ENCODE measurements at places on chromosomes 5 and 9. TPM values are rescaled to one million over a fixed set of nuclear protein-coding genes. Genes with fewer than 3 reads are reported as not detected.

DNA sequence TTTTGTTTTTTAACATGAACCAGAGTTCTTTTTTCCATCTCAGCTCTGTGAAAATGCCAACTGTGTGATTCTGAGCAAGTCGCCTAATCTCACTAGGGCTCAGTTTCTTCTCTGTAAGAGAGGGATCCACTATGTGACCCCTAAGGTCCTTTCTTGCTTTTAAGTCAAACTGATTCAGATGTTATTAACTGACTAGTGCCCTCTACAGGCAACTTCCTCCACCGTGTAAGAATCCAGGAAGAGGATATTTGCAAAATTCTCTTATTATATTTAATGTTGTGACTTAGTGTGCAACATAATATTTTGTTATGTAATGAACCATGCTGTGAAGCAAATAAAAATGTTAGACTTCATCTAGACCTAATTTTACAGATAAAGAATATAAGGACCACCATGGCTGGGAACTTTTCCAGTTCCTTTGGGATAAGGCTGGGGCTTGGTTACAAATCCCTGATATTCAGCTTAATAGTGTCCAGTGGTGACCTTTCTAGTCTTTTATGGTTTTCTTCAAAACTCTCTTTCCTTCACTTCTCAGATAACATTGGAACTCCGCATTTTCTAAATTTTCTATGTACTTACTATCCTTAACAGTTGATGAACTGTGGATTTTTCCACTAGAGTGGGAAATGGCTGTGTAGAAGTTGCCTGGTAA lies 244.7 kb downstream of the PIK3R1 start:
- DNase-seq = peak; percentile 67

PTPRD gene
- not detected for total RNA-seq

SGCD gene
- not detected for total RNA-seq

GRCh38 chr9:133974631-133975341 lies 17.3 kb downstream of the VAV2 start:
- DNase-seq = no peak

- DNase-seq = no peak
Observed at GRCh38 chr9:130288926-130289690, 23.5 kb downstream of the HMCN2 start.

DNA sequence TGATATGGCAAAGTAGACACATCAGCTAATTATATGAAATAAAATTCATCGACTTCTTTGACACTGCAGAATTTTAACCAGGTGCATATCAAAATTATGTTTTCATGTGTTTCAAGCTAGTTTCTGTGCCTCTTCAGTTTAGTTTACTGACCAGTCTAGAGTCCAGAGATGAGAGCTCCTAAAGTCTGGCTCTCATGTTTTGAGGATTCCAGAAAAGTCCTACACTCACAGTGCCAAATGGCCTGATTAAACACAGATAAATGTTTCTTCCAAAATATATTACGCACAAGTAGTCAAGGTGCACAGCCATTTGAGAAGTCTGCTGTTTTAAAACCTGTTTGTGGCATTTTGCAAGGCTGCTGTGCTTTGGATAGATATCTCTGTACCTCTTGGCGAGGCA lies 15.6 kb downstream of the RGMB start:
- DNase-seq = no peak

DNA sequence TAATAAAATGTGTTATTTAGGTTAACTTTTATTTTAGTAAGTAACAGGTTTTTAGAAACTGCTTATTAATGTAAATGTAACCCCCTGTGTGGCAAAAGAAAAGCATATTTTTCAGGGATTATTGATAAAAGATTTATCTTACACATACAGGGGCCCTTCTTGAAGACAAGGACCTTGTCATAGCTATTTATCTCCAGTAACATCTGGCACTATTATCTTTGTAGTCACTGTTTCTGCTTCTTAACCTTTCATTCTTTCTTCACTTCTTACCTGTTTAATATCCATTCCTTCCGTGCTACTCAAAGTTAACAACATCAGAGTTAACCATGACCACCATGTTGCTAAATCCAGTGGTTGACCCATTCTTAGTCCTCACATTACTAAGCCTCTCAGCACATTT lies 117.8 kb upstream of the VCAN start:
- no peak for DNase-seq

All from activated CD4-positive, alpha-beta T cell treated with anti-CD3 and anti-CD28 coated beads, Interleukin-2, amount 10 ng/mL, durations not matched to agents 7 days and 5 days (primary cell).